ENCODE measurements at places on chromosomes 4 and X.

GRCh38 chr4:68451246-68452211 lies 4.3 kb downstream of the TMPRSS11E start:
- DNase-seq = no peak

DNA sequence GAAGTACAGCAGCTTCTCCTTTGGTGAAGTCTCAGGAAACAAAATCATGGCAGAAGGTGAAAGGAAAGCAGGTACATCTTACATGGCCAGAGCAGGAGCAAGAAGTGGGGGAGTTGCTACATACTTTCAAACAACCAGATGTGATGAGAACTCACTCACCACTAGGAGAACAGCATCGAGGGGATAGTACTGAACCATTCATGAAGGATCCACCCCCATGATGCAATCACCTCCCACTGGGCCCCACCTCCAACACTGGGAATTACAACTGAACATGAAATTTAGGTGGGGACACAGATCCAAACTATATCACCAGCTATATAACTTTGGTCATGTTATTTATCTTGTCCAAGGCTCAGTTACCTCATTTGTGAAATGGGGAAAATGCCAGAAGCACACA lies 159.4 kb downstream of the OPHN1 start:
- no peak for DNase-seq

DNA sequence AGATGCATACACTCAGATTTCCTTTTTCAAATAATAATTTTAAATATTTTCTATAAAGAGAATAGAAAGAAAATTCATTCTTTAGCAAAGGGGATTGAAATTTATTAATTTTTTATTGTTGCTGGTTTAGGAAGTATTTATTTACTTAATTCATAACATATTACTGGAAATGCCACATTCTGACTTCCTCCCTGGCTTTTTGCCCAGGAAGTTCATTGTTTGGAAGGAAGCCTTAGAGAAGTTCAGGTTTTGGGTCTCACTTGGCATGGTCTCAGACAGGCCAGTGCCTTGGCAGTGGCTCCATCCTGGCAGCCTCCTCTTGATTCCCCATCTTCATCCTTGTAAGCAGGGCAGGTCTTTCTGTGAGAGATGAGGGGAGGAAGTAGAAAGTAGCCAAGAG lies 50.5 kb downstream of the IL15 start:
- no peak for DNase-seq

DNA sequence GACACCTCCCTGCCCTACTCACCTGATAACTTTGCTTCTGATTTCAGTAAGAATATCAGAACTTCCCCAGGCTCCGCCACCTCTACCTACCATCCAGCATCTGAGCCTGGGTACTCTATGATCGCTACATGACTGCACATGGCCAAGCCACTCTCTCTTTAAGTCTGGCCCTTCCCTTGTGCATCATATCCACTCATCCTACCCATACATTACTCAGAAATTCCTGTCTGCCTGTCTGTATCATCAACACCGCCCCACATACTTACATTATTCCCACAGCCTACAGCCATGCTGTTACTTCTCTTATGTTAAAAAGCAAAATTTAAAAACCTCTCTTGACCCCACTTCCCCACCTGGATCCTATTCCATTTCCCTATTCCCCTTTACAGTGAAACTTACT lies 84.7 kb downstream of the SCD5 start:
- DNase-seq = no peak

DNA sequence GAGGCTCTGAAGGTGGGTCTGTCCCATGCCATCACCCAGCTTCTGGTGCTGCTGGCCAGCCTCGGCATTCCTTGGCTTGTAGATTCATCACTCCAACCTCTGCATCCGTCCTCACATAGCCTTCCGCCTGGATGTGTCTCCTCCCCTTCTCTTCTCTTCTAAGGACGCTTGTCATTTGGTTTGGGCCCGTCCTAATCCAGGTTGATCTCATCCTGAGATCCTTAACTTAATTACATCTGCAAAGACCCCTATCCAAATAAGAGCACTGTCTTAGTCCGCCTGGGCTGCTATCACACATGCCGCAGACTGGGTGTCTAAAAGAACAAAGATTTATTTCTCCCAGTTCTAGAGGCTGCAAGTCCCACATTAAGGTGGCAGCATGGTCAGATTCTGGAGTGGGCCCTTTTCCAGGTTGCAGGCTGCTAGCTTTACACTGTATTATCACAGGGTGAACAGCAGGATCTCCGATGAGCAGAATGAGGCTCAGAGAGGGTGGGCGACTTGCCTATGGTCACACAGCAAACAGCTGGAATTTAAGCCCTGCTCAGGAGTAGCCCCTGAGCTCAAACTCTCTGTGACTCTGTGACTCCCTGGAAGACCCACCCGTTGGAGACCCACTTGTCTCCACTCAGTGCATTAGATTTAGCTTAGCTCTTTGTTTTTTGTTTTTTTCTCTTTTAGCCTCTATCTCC lies 113.1 kb downstream of the STK32B start:
- DNase-seq = no peak

DNA sequence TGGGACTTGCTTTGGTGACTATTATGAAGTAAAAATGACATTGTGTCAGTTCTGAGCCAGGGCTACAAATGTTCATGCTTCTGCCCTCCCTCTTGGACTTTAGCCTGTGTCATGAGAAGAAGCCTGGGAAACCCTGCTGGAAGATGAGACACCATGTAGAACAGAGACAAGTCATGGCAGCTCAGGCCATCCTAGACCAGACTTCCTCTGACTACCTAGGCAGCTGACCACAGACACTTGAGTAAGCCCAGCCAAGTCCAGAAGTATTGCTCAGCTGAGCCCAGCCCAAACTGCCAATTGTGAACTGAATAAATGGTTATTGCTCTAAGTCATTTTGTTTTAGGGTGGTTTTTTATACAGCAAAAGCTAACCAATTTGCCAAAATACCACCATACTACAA lies 467.6 kb upstream of the CNKSR2 start:
- DNase-seq = no peak

GRCh38 chr4:78962597-78963115 lies 23.4 kb upstream of the PAQR3 start:
- DNase-seq = no peak

- DNase-seq = no peak
Observed at GRCh38 chr4:128163177-128164117, 102.3 kb downstream of the LARP1B start.

Measured in activated naive CD4-positive, alpha-beta T cell treated with anti-CD3 and anti-CD28 coated beads for 36 hours (primary cell).